ENCODE measurements at places on chromosomes 12 and 14.
A peak's percentile ranks its signal among the peaks of the same experiment; 100 is the strongest.

GRCh38 chr14:104436047-104436591 is 143.4 kb upstream of the C14orf180 start:
- no peak for DNase-seq

- DNase-seq = peak; percentile 88
Observed at GRCh38 chr14:61476754-61477410, 155.5 kb downstream of the PRKCH start.

DNA sequence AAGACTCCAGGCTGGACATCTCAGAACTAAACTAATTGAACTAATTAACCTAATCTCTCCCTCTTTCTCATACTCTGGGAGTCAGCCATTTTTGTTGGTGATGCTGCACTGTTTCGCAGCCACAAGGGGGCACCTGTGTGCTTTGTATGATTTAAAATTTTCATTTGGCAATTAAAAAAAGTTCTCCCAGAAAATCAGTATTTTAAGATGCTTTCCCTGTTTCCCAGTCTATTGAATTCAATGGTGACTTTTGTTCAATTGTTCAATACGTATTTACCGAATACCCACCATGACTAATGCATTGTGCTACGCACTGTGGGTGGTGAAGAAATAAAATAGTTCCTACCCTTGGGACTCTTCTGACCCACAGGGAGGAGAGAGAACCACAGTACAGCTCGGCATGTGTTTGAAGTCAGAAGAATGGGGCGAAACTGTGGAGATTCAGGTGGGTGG is 63.7 kb downstream of the ZNF664 start:
- no peak for DNase-seq

- no peak for DNase-seq
Observed at GRCh38 chr12:56040963-56041551, 661 bp upstream of the RPS26 start.

GRCh38 chr14:40216976-40217375 is 784.7 kb upstream of the FBXO33 start:
- no peak for DNase-seq

DNA sequence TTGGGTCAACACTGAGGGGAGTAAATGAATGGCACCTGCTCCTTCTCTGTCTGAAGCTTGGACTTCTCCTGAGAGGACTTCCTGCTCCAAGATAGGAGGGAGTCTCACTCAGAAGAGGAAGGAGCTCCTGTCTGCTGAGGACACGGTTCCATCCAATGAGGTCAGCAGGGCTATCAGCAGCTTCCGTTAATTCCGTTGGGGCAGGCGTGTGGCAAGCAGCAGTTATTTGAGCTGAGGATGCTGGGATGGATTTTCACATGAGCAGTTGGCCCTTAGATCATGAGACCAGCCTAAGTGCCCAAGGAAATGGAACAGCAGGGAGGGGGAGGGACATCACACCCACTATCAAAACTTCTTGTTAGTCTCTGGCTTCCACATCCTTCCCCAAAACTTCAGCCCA is 159.0 kb upstream of the PZP start:
- no peak for DNase-seq

GRCh38 chr12:2324387-2324786 is 271.6 kb downstream of the CACNA1C start:
- no peak for DNase-seq

GRCh38 chr12:83214185-83214584 is 527.5 kb downstream of the TMTC2 start:
- DNase-seq = no peak
